ENCODE measurements at places on chromosomes 7 and 10.
A peak's percentile ranks its signal among the peaks of the same experiment; 100 is the strongest.

GRCh38 chr10:113754768-113755167 lies 3.3 kb downstream of the PLEKHS1 start:
- DNase-seq: no peak

DNA sequence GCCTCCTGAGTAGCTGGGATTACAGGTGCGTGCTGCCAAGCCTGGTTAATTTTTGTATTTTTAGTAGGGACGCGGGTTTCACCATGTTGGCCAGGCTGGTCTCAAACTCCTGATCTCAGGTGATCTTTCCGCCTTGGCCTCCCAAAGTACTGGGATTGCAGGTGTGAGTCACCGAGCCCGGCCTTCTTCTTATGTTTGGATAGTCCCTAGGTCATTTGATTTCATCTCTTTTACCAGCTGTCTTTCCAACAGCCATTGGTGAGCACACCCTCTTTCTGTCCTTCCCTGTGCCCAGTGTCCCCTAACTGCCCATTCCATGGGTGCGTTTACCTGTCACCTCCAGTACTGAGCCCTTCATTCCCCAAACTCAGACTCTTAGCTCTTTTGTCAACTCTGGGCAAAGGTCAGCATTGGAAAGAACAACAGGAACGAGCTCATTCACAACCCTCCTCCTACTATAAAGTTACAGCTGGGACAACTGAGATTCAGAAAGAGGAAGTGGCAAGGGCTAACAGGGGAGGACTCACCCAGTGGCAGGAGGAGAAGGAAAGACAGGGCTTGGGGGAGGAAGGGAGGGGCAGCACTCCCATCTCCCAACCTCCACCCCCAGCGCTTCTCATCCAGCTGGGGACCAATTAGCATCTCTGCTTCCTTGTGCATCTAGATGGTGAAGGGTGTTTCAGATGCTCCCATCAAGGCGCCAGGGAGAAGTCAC lies 5.6 kb downstream of the SSC4D start:
- DNase-seq: no peak

DNA sequence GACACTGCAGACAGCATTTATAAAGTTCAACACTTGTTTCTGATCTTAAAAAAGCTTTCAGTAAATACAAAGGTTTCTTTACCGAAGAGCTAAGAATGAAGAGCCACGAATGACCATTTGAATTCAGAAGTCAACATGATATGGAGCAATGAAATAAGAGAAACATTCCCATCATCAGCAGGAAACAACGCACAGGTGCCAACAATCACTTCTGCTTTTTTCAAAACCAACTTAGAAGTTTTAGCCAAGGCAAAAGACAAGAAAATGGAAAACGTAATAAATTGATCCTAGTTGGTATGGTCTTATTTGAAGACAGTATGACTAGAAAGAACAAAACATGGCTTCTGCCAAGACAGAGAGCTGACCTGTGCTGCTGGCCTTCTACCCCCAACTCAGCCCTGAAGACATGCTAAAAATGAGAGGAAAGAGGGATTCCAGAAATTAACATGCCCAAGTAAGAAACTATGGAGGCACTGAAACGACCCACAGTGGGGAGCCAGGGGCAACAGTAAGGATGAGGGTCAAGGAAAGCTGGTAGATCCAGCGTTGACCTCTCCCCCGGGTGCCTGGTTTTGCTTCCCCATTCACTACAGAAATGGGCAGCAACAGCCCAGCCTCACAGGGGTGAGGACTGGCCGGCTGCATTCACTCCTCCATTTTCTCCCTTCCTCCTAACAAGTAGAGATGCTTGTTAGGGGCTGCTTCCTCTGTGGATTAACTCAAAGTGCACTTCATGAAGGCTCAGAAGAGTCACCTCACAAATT lies 30.1 kb downstream of the VPS41 start:
- no peak for DNase-seq

- no peak for DNase-seq
Measured at GRCh38 chr7:2716488-2716887, 28.5 kb downstream of the AMZ1 start.

DNA sequence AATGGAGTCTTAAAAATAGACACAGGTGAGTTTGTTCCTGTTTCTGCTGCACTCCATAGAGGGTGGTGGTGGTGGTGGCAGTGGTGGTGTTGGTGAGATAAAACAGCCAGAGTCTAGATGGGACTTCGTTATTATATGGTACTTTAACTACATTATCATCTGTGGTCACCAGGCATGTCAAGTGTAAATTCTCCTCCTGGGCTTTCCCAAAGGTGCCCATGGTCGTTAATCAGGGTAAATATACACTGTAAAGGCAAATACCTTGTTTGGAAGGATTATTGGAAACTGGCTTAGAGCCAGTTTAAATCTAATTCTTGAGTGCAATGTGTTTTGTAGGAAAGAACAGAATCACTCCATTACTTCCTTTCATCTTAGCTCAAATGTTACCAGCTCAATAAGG lies 21.5 kb upstream of the COMMD3 start:
- no peak for DNase-seq

DNA sequence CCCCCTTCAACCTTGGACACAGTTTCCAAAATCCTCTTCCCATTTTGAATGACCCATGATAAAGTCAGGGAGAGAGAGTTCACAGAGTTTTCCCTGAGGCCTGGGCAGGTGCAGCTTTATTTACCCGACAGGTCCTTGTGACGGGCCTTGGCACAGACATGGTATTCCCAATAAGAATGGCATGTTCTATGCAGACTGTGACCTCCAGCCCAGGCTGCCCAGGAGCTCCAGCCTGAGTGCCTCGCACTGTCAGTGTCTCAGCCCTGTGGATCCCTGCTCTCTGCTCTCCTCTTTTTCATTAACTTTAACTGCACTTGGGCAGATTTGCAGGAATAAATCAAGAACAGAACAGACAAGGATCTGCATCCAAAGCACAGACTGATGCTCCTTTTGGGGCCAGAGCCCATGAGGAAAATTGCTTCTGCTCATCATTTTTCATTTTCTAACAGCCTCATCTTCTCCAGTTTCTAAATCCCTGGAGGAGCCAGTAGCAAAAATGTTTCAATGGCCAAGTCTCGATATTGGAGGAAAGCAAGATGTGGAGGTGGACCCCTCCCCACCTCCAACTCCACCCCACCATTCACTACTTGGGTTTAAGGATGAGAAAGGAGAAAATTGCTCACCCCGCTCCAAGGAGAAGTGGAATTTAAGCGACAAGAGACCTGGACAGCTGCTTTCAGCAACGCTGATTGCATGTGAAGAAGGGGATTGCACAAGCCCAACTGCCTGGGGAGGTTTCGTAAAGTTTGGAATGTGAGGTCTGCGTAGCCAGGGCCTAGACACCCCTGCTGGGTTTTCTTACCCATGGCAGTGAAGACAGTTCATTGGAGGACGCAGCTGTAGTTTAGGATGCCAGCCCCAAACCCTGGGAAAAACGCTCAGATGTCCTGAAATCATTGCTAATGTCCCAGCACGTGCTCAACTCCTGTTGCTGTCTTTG lies 225.9 kb downstream of the WDR11 start:
- no peak for DNase-seq

DNA sequence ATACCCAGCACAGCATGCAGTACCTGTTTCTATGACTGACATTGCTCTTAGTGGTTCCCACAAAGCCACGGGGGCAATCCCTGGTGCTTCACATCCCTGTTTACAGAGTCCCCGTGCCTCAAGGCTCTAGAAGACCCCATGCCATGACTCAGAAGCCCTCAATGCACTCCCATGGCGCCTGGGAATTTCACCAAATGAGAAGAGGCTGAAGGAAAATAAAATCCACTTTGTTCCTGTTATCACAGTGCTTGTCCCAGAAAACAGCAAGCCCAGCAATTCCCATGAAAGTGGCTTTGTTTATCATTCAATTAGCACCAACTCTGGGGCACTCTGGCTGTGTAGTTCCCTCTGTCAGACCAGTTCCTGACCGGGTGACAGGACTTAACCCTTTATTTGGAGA lies 268.3 kb downstream of the TNS3 start:
- DNase-seq: no peak

- no peak for DNase-seq
Measured at GRCh38 chr10:88253-88652, 39.2 kb upstream of the TUBB8 start.

DNA sequence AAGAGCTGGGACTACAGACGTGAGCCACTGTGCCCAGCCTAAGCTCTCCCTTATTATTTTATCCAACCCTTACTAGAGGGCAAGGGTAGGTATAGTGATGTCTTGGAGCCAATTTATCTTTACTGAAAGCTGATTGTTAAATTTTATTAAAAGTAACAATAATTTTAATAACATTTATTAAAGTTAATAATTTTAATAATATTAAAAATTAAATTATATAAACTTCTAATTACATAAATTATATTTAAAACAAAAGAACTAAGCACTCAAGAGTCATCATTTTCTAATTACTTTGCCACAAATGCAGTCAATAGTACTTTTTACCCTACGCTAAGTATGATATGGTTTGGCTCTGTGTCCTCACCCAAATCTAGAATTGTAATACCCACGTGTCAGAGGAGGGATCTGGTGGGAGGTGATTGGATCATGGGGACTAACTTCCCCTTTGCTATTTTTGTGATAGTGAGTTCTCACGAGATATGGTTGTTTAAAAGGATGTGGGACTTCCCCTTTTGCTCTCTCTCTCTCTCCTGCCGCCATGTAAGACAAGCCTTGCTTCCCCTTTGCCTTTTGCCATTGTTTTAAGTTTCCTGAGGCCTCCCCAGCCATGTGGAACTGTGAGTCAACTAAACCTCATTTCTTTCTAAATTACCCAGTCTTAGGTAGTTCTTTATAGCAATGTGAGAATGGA lies 58.4 kb upstream of the ETV1 start:
- DNase-seq: no peak

- DNase-seq: no peak
Measured at GRCh38 chr7:47534322-47535034, 47.4 kb downstream of the TNS3 start.

DNA sequence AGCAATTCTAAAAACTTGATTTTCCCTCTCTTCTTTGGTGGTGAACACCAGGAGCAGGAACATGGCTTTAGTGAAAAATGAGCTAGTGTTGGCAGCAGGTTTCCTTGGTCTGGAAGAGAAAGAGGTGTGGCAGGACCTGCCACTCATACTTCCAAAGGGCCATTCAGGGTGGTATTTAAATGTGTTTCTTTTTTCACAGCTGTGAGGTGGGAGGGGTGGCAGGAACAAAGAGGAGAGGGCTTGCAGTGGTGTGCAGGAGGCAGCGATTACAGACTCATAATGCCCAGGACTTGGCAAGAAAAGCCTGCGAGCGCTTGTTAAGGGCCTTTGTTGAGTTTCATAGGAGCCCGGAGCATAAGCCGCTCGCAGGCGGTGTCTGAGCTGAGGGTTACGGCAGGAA lies 36.8 kb downstream of the WIPF3 start:
- DNase-seq: no peak

- no peak for DNase-seq
Measured at GRCh38 chr7:87398446-87398845, 53.0 kb downstream of the CROT start.

- DNase-seq: no peak
Measured at GRCh38 chr10:100374200-100374655, 27.2 kb downstream of the SCD start.

- peak; percentile 94 for DNase-seq
Measured at GRCh38 chr10:14959221-14960057, at the start of gene MEIG1. Gene MEIG1, plus strand, starts transcription at chr10:14959388. Its CDS starts 7,081 bp downstream, at chr10:14966469.

DNA sequence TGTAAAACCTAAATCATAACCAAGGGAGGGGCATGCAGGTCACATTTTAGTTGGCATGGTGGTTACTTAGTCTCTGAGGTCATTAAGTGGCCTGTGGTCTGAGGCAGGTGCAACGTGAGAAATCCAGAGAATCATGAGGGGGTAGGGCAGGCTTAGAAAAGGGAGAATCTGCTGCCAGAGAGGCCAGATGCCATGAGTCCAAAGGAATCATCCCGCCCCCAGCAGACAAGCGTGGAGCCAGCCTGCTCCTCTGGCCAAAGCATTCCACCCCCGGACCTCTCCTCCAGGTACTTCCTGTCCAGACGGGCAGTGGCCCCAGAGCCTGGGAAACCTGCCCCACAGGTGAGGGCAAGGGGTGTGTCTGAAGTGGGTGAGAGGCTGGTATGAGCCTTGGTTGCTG lies 196.4 kb upstream of the ZNF32 start:
- DNase-seq: no peak

- no peak for DNase-seq
Measured at GRCh38 chr10:77417359-77417758, 220.2 kb downstream of the KCNMA1 start.

DNA sequence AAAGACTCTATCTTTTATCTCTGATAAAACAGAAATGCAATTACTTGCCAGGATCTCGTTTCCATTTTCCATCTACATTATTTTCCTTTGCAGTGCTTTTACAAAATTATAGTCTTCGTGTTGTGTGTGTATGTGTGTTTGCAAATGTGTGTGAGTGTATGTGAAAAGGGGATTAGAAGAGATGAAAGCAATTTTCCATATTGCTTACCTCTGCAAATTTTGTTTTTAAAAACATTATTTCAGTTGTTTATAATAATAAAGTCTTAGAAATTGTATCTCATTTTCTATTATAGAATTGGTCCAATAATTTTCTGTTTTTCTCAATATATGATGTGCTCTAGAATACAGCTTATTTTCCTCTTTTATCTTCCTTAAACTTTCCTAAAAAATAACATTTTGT lies 421.3 kb upstream of the ANKRD30A start:
- no peak for DNase-seq

GRCh38 chr7:13948019-13948801 lies 41.3 kb downstream of the ETV1 start:
- no peak for DNase-seq

DNA sequence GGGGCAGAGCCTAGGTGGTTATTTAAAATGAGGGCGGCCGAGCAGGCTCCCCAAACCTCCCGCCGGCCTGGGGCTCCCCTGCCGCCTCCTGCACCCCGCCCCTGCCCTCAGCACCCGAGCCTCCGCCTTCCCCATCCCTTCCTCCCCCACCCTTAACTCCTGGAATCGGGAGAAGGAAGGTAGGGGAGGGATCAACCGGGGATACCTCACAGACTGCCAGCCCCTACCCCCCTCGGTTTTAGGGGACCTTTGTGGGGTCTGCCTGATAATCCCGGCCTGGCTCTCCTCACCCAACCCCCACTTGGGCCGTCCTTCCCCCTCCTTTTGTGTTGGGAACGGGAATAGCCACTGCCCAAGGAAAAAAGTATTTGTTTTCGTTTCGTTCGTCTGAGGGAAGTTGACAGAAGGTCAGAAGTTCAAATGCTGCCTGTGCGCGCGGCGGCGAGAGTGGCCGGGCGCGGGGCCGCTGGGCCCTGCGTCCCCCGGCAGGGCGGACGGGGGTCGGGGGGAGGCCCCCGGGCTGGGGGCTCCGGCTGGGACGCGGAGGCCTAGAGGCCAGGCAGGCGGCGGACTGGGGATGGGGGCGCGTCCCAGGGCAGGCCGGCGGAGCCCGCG lies 2.8 kb downstream of the SHH start:
- no peak for DNase-seq

GRCh38 chr7:135803143-135803542 lies 54.5 kb upstream of the FAM180A start:
- DNase-seq: no peak
